Endothelial cell of umbilical vein (primary cell): ENCODE measurements at places on chromosomes 16 and 17.
A peak's percentile ranks its signal among the peaks of the same experiment; 100 is the strongest.

GRCh38 chr17:68461122-68461539, 3.8 kb upstream of the WIPI1 start:
- DNase-seq: no peak

DNA sequence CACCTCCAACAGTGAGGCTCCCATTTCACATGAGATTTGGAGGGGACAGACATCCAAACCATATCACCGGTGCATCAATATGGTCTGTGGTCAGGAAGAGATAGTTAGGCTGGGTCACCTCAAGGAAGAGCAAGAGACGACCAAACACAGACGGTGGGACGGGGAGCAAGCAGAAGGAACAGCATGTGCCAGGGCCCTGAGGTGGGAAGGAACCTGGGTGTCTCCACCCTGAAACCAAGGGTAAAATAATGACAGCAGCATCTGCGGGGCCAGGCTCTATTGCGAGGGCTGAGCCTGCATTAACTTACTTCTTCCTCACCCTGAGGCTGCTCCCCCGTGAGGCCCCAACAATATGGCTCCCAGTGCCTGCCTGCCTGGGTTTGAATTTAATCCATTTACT, 8.9 kb upstream of the PRSS21 start:
- no peak for DNase-seq

GRCh38 chr16:65697065-65697464, 575.2 kb upstream of the CDH11 start:
- DNase-seq: no peak

DNA sequence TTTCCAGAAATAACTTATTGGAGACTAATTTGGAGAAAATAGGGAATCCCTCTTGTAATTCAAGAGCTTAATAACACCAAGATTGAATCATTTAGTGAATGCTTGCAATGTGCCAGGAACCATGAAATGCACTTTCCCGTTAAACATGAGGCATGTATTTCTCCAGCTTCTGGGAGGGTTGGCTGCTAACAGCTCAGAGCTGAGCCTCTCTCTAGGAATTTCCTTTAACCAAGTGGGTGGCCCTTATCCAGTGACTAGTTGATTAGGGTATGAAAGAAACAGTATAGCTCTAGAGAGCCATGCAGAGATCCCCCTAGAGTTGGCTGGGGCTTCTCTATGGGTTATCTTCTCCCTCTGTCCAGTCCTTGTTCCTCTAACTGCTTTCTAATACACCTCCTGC, 356.4 kb upstream of the GOT2 start:
- DNase-seq: no peak

DNA sequence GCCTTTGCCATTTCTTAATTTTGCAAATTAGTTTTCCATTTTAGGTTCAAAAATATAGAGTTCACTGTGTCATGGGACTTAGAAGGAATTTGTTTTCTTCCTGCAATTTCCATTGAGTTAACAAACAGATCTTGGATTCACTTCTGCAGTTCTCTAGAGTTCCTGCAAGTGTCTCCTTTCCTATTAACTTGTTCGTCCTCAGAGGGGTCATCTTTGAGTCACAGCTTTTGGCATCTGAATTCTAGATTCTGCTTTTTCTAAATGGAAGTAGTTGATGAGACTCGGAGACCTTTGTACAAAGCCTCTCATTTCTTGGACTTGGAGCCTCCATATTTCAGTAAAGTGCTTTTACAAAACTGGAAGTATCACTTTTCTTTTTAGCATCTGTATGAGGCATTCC, 323.3 kb downstream of the BCAS3 start:
- DNase-seq: no peak

GRCh38 chr17:80663781-80664206, 119.2 kb downstream of the RPTOR start:
- no peak for DNase-seq

- no peak for DNase-seq
Observed at GRCh38 chr16:57352636-57353047, 5.9 kb upstream of the CCL22 start.

GRCh38 chr17:47197821-47198220, 8.7 kb upstream of the CDC27 start:
- no peak for DNase-seq

GRCh38 chr17:70825321-70826125, 656.2 kb downstream of the KCNJ2 start:
- DNase-seq: no peak

GRCh38 chr17:57136355-57136754, 51.3 kb downstream of the AKAP1 start:
- DNase-seq: no peak

- no peak for DNase-seq
Observed at GRCh38 chr16:64841482-64841881, 280.4 kb downstream of the CDH11 start.

DNA sequence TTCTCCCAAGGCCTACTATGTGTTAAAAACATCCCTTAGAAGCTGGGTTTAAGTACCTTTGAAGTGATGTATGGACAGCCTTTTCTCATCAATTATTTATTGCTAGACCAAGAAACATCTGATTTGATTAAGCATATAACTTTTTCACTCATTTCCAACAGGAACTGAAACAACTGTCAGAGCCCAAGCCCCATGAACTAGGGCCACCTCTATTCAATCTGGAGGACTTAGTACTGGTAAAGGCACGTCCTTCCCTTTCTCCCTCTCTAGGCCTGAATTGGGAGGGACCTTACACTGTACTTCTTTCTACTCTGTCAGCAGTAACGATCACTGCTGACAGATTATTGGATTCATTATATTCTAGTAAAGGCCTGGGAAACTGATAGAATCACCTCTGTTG, 612.0 kb upstream of the CDH8 start:
- DNase-seq: no peak

- no peak for DNase-seq
Observed at GRCh38 chr17:42339221-42339620, 49.0 kb downstream of the STAT3 start.

DNA sequence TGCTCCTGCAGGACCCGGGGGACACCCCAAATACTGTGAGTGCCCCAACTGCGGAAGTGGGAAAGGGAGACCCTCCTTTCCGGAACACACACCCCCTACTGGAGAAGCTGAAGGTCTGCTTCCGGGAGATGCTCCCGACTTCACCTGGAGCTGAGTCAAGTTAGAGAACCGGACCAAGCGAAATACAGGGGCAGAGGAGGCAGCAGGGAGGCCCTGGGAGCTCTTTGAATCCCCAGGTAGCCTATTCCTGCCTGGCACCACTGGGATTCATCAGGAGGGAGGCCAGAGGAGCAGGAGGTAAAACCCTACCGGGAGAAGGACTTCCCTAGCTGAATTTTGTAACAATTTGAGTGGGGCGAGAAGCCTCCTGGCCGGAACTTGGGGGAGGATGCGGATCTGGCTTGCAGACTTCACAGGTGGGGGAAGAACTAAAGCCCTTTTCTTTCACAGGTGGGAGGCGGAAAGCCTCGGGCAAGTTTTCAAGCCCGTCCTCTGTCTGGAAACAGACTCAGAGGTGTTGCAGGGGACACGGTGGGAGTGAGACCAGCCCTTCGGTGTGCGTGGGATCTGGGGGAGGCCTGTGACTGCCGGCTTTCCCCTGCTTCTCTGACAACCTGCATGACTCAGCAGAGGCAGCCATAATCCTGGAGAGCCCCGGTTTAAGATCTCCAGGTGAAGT, 22.4 kb upstream of the TEKT1 start:
- no peak for DNase-seq

- no peak for DNase-seq
Observed at GRCh38 chr17:661509-661908, 53.1 kb downstream of the VPS53 start.

DNA sequence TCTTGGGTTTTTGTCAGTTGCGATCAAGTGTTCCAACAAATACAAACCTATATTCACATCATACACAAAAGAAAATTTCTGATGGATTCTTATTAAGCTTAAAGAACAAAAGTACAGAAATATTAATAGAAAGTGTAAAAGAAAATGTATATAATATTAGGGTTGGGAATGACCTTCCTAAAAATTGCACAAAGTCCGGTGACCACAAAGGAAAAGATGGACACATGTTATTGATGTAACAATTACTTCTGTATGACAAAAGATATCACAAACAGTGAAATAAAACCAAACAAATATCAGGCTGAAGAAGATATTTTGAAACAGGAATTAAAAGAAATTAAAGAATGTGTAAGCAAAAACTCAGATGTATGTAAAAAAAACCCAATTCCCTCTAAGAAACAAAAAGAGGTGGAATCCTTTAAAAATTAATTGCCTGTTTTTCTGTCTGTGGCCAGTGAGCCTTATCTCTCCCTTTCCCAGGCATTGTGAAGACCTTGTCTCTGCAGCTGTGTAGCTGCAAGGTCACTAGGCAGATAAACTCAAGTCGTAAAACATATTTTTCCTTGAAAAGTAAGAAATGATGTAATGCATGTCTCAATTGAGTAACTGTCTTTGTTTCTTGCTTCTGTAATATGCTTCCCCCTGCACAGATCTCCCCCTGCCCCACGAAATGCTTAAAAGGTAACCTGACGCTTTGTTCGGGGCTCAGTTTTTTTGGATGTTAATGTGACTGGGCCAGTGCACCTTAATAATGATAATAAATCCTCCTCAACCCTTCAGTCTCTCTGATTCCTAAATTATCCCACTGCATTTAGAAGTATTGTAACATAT, 2.8 kb downstream of the ST6GALNAC1 start:
- peak; percentile 50 for DNase-seq

- peak; percentile 8 for DNase-seq
Observed at GRCh38 chr16:85536073-85536410, 77.1 kb upstream of the GSE1 start.

DNA sequence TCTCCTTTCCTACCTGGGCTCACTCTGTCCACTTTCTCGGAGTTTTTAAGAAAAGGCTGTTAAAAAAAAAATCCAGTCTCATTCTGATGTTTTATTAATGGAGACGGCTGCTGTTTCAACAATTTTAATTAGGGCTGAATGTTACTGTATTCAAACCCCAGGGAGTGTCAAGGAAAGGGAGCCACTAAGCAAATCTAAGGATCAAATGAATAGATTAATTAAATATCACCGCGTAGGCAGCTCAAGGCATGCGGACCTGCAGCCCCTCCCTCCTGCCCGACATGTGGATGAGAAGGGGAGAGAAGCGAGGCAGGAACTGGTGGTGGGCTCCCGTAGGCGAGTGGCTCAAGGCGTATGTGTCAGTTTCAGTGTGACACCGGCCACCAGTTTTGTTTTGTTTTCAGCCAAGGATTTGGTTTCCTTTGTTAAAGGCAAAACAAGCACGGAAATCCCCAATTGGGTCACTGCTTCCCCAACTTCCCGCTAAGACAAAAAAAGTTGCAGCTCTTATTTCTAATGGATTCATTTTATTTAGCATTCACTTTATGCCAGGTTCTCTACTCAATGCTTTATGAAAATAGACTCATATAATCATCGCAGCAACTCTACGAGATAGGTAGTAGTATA, 110.6 kb downstream of the GP2 start:
- no peak for DNase-seq

DNA sequence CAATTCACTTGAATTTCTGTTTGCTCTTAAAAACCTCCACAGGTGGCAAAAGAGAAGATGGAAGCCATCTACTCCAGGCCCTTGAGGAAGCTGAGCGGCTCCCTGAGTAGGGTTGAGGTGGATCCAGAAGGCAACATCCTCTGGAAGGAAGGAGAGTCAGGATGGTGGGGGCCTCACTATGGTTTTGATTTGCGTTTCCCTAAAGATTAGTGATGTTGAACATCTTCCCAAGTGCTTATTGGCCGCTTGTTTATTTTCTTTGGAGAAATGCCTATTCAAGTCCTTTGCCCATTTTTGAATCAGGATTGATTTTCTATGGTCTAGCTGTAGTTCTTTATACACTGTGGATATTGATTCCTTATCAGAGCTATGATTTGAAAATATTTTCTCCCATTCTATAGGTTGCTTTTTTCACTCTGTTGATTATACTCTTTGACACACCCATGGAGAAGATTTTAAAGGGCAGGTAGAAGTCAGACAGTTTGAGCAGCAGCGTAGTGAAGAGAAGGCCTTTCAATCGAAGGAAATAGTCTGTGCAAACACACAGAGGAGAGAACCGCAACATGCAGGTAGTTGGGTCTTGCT, 58.6 kb downstream of the WSB1 start:
- peak; percentile 74 for DNase-seq

DNA sequence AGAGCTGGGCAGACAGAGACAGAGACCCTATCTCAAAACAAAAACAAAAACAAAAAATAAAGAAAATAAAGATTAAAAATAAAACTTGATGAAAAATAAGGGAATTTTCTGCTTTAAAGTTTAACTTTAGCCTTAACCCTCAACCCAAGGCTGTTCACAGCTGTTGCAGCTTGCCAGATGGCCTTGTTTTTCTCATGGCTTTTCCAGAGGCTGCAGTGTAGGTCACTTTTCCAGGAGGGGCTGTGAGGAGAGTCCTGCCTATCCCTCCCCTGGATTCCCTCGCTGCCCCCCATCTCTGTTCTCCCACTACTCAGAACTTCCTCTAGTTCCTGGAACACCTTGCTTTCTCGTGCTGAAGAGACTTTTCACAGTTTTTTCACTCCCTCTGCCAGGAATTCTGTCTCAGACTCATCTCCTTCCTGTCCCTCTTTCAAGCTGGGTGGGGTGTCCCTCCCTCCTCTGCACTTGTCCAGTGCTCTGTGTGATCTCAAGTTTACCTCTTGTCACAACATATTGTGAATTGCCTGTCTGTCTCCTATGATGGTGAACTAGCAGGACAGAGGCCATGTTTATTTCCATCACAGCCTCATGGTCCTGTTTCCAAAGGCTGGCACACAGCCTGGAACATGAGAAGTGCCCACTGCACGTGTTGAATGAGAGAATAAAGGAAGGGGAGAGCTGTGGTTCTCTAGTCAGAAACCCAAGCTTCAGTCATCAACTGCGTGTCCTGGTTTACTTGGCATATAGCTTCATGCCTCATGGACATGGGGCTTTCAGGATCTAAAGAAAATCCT, 69.9 kb upstream of the MSI2 start:
- DNase-seq: peak; percentile 25

DNA sequence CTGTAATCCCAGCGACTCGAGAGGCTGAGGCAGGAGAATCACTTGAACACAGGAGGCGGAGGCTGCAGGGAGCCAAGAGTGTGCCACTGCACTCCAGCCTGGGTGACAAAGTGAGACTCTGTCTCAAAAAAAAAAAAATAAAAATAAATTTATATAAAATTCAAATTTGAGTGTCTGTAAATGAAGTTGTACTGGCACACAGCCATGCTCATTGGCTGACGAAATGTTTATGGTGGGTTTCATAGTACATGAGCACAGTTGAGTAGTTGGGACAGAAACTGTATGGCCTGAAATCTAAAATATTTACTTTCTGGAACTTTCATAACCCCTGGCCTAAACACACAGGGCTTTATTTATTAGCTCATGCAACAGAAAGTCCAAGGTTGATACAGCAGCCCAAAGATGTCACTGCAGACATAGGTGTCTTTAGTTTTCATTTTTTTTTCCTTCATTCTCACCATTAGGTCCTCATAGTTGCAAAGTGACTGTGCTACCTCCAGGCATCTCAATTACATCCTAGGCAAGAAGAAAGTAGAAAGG, 355.3 kb downstream of the SLC39A11 start:
- no peak for DNase-seq
